ENCODE measurements at places on chromosomes 2 and 18.

DNA sequence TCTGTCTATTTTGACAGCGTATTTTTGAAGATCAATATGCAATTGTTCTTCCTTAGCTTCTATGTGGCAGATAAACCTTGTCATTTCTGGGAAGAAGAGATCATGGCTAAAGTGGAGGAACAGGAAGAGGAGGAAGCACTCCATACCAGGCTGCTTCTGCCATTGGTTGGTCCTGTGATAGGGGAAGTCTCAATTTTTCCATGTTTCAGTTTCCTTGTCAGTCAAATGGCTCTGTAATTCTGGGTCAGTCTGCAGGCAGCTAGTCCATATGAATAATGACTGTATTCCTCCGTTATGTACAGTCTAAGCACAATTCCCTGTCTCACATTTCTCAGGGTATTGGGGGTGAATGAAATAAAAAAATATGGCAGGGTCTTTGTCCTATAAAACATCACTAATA is 277.6 kb upstream of the CXCR4 start:
- DNase-seq: no peak

DNA sequence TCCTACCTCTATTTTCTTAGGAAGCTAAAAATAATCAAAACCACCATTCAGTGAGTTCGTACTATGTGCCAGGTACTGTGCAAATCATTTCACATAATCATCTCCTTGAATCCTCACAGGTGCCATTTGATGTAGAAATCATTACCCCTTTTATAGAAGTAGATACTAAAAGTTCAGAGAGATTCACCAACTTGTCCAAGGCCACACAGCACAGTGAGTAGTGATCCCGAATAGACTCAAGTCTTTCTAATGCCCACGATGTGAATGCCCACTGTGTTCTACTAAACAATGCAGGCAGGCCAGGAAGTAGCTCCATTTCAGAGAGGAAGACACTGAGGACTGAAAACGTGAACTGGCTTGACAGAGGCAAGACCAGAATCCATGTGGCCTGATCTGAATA is 68.8 kb downstream of the ANTXR1 start:
- no peak for DNase-seq

- no peak for DNase-seq
Measured at GRCh38 chr18:48811401-48811800, 139.4 kb downstream of the SMAD7 start.

DNA sequence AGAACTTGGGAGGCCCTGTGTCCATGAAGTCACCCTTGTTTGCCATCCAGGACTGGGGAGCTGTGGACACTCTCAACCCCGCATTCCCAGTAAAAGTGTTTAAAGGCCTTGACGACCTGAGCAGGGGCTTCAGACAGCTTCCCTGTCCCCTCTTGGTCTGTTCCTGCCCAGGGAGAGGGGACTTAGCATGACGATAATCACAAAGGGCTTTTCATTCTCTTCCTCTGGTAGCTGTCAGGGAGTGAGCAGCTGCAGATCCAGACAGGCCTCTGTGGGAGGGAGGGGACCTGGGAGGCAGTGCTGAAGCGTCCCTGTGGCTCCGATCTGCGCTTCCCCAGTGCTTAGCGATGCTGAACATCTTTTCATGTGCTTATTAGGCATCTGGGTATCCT is 77.8 kb upstream of the HS6ST1 start:
- peak; percentile 71 for DNase-seq

DNA sequence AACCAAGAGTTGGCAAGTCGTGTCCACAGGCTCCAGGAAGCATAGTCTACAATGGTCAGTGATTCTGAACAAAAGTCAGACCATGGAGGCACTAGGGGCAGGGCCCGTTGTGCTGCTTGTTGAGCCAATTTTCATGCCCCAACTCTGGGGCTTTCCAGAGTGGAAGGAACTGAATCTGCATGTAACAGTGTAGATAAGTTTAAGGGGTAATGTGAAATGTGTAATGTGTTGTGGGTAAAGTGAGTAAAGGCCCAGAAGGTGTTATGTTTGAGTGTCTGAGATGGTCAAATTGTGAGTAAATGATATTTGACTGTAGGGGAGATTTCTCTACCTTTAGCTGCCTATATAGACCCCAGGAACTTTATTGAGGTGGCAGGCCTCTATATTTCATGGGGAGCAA is 1336.5 kb upstream of the SLC39A10 start:
- DNase-seq: no peak

GRCh38 chr2:100819370-100820272 is at the start of gene NPAS2:
Gene NPAS2, plus strand, starts transcription at chr2:100820139. Its CDS starts 84,616 bp downstream, at chr2:100904755.
- DNase-seq: peak; percentile 58

GRCh38 chr2:30427606-30428347 is 19.3 kb upstream of the LCLAT1 start:
- DNase-seq: no peak

DNA sequence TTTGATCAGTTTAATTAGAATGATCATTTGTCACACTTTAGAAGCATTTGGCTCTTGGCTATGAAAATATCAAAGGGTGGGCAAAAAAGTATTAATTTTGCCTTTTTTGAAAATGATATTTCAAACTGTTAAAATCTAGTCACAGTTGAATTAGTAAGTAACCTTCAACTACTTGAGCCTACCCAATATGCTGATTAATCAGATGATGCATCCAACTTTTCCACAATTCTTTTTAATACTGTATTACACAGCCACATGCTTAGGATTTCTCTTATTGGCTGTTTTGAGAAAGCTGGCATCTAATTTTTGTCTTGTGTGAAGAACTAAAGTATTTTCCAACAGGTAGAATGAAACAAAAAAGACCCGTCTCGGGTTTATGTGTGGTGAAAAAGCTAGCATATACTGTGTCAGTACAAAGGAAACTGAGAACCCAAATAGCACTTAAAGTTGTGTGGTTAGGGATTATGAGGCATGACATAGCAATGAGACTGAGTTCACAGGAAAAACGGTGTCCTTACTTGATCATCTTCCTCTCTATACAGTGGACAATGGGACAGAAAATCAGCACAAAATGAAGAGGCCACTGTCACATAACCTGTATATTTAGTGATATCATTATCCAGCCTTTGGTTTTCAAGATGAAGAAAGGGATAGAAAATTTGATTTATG is 11.7 kb downstream of the OSBPL6 start:
- DNase-seq: peak; percentile 77

GRCh38 chr2:149800624-149801542 is 213.3 kb upstream of the MMADHC start:
- no peak for DNase-seq

DNA sequence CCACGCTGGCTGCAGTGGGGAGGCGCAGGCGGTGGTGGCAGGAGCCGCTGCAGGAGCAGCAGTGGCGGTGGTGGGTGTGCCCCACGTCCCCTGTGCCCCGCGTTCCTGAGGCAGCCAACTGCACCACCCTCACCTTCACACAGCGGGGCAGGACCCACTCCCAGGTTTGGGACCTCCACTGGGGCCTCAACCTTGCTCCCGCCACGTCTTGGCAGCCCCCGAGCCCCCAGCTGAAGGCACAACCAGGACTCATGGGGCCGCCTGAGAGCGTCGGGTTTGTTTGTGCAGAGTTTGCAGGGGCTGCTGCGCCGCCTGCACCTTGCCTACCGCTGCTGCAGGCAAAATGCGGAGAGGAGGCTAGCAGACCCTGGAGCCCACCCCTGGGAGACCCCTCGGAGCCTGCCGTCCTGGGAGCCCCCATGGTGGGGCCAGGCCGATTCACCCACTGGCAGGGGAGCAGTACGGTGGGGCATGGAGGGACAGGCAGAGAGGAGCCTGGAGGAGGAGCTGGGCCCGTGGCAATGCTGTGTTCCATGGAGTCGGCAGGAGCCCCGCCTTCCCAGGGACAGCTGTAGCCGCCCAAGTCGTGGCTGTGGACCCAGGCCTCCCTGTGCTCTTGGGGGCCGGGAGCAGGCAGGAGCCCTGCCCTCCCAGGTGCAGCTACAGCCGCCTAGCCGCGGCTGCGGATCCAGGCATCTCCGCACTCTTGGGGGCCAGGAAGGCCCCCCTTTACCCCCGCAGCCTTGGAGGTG is 14.7 kb upstream of the EML6 start:
- no peak for DNase-seq

- peak; percentile 23 for DNase-seq
Measured at GRCh38 chr2:43222475-43223309, 3.7 kb downstream of the ZFP36L2 start.

DNA sequence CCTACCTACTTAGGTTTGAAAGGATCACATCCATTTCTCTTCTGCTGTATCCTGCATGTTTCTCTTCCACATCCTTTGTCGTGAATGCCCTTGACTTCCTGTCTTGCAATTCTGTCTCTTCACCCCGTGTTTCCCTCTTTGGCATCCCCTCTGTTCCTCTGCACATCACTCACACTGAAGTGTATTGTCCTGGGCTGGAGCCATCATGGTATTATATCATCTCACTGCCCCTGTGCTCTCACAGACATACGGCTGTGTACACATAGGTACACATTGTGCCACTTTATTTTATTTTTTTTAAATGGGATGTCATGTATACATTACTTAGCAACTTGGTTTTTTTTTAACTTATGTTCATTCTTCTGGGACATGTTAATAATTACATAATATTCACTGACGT is 291.6 kb downstream of the ALPK2 start:
- DNase-seq: no peak

- no peak for DNase-seq
Measured at GRCh38 chr2:51472783-51473182, 440.9 kb upstream of the NRXN1 start.

GRCh38 chr2:15391751-15392150 is 169.4 kb downstream of the NBAS start:
- no peak for DNase-seq

DNA sequence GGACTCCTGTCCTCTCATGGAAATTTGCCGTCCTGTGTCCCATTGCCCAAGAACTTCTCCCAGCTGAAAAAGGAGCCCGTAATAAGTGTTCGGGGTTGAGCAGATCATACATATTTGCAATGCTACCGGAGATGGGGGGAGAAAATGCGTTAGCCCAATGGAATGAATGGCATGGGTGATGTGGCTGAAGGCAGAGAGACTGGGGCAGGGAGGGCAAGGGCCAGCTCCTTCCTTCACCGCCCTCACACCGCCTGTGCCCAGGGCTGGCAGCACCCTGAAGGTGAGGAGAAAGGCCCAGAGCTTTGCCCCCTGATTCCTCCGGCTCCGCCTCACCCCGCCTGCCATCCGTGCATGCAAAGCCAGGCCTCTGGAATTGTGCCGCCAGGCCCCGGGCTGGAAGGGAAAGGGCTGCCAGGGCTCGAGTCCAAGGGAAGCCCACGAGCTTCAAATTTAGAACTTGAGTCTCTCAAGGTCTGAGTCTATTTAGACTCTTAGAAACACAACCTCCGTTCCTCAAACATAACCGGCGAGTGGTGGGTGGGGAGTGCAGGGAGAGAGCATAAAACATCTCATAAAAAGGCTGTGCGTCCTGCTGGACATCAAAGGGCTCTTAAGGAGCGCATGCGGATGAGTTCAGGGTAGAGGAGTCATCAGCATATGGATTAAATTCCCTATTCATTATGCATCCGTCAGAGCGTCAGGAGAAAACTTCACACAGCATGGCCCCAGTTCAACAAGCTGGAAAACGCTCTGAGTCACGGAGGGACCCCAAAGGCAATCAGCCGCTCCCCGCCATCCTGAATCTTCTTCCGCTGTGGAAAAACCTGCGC is 121.7 kb upstream of the GLI2 start:
- DNase-seq: peak; percentile 96

- DNase-seq: no peak
Measured at GRCh38 chr2:207123335-207123744, 42.4 kb downstream of the KLF7 start.

DNA sequence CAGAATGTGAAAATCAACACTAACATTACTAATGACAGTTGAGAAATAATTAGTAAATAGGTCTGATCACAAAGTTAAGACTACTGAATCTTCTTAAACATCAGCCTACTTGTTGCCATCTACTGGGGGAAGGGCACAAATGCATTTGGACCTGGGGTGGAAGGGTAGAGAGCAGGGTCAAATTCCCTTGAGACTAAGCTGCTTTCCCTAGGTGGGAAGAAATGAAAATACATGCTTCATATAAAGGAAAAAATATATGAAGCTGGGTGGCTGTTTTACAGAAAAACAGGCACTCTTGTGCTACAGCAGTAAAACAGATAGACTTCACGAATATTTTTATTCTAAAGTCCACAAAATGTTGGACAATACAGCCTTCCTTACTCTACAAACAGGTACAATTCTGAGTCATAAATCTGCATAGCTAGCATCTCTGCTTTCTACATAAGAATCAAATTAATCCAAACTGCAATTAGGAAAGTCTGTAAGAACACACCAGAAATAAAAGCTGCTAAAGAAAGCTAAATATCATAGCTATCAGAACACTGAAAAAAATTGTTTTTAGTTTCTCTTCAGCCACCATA is 10.9 kb downstream of the TRIP12 start:
- no peak for DNase-seq

DNA sequence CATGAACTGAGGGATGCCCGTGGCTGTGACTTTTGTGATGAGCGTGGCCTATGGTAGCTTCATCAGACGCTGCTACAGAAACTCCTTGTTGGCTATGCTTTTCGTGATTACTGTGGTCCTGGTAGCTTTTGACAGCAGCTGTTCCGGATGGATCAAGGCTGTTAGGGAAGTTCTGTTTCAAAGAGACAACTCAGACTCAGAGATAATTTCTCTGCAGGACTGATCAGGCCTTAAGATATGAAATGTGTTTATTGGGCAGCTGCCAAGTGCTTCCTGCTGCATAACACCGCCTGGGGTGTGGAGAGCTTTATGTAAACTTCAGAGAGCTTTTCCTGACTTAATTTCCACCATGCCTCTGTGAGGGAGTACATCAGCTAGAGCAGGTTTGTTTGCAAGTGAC is 243.8 kb downstream of the TSN start:
- DNase-seq: peak; percentile 37

DNA sequence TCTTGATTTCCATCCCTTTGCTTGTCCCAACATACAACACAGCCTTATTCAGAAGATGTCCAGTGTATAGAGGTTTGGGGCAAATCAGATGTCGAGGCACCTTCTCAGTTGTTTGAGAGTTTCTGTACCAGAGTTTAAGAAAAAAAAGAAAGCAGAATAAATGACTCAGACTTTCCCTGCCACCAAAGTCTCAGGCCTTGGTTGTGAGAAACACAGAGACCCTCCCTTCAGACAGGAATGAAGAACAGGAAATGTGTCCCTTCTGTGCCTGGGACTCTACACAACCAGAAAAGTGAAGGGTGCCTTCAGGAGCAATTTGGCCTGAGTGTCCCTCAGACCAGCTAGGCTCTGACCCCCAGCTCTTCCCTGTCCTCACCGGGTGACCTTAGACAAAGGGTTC is 37.3 kb upstream of the REL start:
- DNase-seq: no peak
